ENCODE measurements at places on chromosomes 7 and 10.

DNA sequence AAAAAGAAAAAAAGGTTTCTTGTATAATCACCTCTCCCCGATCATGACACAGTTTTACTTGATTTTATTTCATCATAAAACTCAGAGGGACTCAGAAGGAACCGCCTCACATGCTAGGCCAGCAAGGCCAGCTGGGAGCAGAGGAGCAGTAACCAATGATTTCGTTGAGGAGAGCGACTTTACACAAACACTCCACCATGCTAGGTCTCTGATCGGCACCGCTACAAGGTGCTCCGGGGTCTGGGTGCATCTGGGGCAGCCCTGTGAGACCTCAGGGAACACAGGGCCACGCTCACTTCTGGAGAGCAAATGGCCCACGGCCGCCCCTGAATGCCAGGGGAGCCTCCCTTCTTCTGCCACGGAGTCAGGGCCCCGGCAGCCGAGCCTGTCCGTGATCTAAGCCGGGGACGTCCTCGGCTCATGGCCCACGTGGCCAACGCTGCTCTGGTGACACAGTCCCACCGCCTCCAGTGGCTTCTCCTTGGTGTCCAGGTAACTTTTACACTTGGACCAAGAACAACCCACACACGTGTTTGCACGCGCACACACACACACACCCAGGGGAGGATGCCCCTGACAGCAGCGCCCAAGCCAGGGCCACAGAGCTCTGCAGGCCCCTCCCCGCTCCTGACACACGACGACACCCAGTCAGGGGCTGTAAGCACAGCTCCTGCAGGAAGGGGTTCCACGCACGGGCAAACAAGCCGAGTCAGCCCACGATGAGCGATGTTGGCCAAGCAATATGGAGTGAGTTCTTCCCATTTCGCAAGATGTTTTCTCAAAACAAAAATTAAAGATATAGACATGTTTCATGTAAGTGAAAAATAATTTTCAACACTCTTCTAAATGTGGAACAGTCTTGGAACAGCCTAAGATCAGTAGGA is 332.3 kb downstream of the DNAJB6 start:
- DNase-seq, result no peak

- no peak for DNase-seq
Measured at GRCh38 chr10:116815641-116816415, 33.5 kb upstream of the ENO4 start.

GRCh38 chr7:73896454-73896853 is 35.5 kb downstream of the TMEM270 start:
- no peak for DNase-seq

- peak; percentile 28 for DNase-seq
Measured at GRCh38 chr7:38411404-38411803, 138.0 kb upstream of the TARP start.

GRCh38 chr10:33201056-33201780 is 133.2 kb downstream of the NRP1 start:
- no peak for DNase-seq

- DNase-seq, result no peak
Measured at GRCh38 chr10:24853661-24854060, 98.7 kb downstream of the PRTFDC1 start.
